ENCODE measurements at places on chromosomes 3 and 15.

GRCh38 chr15:101100118-101100517, 151.7 kb downstream of the CHSY1 start:
- DNase-seq: no peak

DNA sequence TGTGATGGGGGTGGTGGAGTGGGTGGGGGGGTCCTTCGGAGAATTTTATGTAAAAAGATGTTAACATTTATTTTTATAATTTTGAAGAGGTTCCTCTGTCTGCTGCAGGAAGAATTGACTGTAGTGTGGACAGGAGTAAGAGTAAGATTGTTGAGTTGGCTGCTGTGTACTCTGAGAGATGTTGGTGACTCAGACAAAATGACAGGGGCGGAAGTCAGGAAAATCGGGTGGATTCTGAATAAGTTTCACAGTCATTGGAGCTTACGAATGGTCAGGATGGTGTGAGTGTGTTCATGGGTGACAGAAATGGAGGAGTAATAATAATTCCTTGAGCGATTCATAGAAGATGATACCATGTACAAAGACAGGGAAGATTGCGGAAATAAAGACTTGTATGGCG, 420.0 kb downstream of the ROBO2 start:
- no peak for DNase-seq

- DNase-seq: no peak
Measured at GRCh38 chr3:58037141-58037910, 29.1 kb downstream of the FLNB start.

- no peak for DNase-seq
Measured at GRCh38 chr3:151398895-151399294, 14.3 kb upstream of the P2RY12 start.

GRCh38 chr3:191461113-191461595, at the start of gene PYDC2:
TSS of gene PYDC2 (plus strand) at chr3:191461163. CDS start at chr3:191461163, 0 bp downstream.
- no peak for DNase-seq

DNA sequence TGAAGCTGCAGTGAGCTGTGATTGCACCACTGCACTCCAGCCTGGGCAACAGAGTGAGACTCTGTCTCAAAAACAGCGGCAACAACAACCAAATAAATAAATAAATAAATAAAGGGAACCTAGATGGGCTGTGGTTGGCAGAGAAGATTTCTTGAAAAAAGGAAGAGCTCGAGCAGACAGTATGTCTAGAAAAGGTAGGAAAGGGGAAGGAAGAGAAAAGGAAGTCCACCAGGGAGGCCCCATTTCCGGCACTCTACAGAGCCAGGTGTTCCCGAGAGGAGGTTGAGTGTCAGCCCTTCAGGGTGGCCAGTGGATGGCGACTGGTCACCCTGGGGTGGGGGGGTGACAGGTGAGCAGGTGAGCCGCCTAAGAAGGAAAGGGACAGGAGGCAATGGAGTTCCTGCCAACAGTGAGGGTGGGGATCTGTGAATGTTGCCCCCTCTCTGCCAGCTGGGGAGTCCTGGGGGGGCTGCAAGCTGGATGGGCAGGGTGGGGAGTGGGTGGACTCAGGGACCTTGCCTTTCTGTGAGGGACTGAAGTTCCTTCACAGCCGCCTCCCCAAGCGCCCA, 14.8 kb downstream of the PAQR5 start:
- DNase-seq: no peak

- no peak for DNase-seq
Measured at GRCh38 chr15:56869573-56869972, 48.9 kb upstream of the TCF12 start.

- no peak for DNase-seq
Measured at GRCh38 chr15:45417303-45417950, 39.1 kb upstream of the GATM start.

- DNase-seq: no peak
Measured at GRCh38 chr3:107953722-107954121, 137.1 kb downstream of the CD47 start.

- DNase-seq: no peak
Measured at GRCh38 chr15:90677807-90678790, 39.0 kb upstream of the BLM start.

- DNase-seq: peak; percentile 62
Measured at GRCh38 chr3:50246517-50246954, 10.5 kb downstream of the GNAI2 start.

DNA sequence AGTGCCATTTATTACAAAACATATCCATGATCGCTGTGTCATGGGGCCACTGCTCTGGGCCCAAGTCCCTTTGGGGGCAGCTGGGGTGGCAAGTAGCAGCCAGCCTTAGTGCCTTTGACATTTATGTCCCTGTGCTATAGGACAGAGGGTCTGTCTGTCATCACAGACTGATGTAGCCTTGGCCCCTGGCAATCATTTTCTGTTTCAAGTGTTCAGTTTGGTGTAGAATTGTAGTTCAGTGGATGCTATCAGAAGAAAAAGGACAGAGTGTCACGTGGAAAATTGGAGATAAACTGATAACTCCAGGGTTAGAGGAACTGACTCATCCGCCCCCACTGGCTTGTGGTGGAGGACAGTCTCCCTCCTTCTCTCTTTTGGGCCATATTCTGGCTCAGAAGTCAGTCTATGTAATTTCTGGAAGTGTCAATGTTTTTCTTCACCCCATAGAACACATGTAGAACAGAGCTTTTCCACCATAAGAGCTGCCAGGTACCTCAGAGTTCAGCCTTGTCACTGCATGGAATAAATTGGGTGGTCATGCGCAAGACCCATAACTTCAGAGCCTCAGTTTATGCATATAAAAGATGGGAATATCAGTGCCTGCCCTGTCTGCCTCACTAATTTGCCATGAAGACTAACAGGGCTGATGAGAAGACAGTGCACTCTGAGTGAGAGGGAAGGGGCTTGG, 4.5 kb upstream of the MRPS22 start:
- no peak for DNase-seq

- DNase-seq: no peak
Measured at GRCh38 chr3:21054064-21054463, 696.9 kb downstream of the ZNF385D start.

All from stimulated activated CD4-positive, alpha-beta T cell treated with anti-CD3 and anti-CD28 coated beads, TNF-alpha, amount 100 ng/mL, for 4 hours (primary cell).